Pancreas (tissue), 10 donors: ENCODE measurements at places on chromosomes 3 and 15. TPM values are rescaled to one million over a fixed set of nuclear protein-coding genes. Genes with fewer than 3 reads are reported as not detected.

CDHR4 gene
- polyA plus RNA-seq, result not detected

TBL1XR1 gene
- 14.1 TPM for polyA plus RNA-seq

CAPN3 gene
- polyA plus RNA-seq, result 35.8 TPM

GABRB3 gene
- 1.3 TPM for polyA plus RNA-seq

SMCO1 gene
- polyA plus RNA-seq, result not detected

SGO1 gene
- 0.09 TPM for polyA plus RNA-seq

LMAN1L gene
- not detected for polyA plus RNA-seq

CDCP1 gene
- 3.4 TPM for polyA plus RNA-seq

GRK7 gene
- 0.05 TPM for polyA plus RNA-seq

MON1A gene
- 7.5 TPM for polyA plus RNA-seq

GOLGA6A gene
- polyA plus RNA-seq, result not detected

GRCh38 chr3:30012941-30013543 is 593.4 kb upstream of the TGFBR2 start:
- peak; percentile 60 for DNase-seq

- DNase-seq, result no peak
Observed at GRCh38 chr3:60055765-60056164, 1005.9 kb upstream of the CFAP20DC start.

- no peak for DNase-seq
Observed at GRCh38 chr3:57582474-57583168, 14.5 kb downstream of the ARF4 start.

GRCh38 chr3:30708472-30708871 is 102.1 kb downstream of the TGFBR2 start:
- DNase-seq, result no peak

DNA sequence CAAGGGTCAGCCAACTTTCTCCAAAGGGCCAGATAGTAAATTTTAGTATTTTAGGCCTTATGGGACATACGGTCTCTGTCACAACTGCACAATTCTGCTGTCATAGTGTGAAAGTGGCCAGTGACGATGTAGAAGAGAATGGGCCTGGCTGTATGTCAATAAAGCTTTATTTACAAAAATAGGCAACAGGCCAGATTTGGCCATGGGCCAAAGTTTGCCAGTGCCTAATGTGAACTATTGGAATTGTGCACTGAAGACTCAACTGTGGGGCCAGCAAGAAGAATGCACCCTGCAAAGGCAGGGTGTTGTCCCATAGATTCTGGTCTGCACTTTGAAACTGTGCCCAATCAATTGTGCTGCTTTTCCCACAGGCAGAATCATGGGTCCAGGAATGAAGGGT is 69.4 kb upstream of the PRR23E start:
- no peak for DNase-seq

- DNase-seq, result no peak
Observed at GRCh38 chr3:113832477-113833164, 6.0 kb upstream of the GRAMD1C start.

DNA sequence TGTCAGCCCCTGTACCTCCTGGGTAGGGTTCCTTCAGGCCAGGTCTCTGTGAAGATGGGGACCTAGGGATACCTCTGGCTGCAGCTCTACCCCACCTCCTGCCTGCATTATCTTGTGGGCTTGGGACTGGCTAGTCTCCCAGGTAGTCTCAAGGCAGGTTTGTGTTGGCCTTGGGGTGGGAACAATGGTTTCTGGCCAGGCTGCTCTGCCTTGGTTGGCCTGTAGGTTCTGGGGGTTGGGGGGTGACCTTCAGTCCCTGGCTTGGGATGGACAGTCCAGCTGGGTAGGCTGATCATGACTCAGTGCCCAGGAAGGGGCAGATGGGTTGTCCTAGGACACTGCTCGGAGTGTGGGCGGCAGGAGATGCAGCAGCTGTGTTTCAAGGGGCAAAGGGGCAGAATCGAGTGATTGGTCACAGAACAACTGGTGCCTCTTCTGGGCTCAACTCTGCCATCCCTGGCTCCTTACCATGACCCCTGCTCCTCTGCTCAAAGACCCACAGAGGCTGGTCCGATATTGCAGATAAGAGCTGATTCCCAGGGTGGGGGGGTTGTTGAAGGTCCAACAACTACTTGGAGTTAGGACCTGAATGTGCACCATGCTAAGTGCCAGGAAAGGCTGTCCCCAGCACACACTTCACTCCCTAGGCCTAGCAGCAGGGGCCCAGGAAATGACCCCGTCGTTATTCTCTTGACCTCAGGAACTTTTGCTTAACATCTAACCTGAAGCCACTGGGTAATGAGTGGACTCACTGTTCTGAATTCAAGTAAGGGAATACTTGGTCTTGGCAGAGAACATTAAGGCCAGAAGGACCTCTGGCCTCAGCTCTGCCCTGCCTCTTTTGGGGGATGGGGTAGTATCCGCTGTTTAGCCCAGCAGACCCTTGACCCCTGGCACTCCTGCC is 18.1 kb upstream of the BSN start:
- no peak for DNase-seq

GRCh38 chr15:58704155-58704865 is 45.2 kb downstream of the ADAM10 start:
- no peak for DNase-seq

GRCh38 chr3:98561727-98562521 is 30.1 kb downstream of the GPR15 start:
- DNase-seq, result no peak

DNA sequence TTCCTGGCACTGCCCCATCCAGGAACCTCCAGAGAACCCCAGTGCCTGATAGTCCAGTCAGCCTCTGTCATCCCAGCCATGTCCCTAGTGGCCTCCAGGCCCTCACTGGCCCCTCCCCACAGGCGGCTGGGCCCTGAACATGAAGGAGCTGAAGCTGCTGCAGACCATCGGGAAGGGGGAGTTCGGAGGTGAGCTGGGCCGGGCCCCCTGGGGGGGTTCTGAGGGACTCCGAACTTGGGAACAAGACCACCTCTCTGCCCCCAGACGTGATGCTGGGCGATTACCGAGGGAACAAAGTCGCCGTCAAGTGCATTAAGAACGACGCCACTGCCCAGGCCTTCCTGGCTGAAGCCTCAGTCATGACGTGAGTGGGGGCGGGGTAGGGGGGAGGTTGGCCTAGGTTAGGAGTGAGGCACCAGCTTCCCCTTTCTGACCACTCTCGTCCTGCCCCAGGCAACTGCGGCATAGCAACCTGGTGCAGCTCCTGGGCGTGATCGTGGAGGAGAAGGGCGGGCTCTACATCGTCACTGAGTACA is 12.0 kb upstream of the LMAN1L start:
- DNase-seq, result no peak

DNA sequence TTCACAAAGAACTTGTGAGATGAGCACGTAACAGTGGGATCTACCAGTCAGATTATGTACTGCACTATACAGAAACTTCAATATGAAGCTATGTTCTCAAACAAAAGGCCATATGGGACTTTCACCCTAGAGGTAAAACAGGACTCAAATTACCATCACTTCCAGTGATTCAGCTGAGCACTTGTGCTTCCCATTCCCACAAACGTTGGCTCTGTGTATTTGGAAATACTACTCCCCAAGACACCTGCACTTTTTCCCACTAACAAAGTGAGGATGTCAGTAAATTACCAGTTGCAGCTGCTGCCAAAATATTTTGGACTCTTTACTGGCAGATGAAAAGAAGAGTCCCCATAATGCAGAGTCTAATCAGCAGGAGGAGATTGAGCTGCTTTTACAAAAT is 1570.1 kb downstream of the SI start:
- DNase-seq, result no peak

GRCh38 chr15:62087671-62088352 is 21.0 kb downstream of the C2CD4A start:
- no peak for DNase-seq

- DNase-seq, result no peak
Observed at GRCh38 chr3:15796771-15797641, 773 bp downstream of the ANKRD28 start.

GRCh38 chr3:189714991-189715961 is 84.1 kb downstream of the TP63 start:
- no peak for DNase-seq

GRCh38 chr3:72445827-72446217 is 402.4 kb downstream of the SHQ1 start:
- no peak for DNase-seq

- no peak for DNase-seq
Observed at GRCh38 chr15:41017066-41017735, 63.9 kb downstream of the CHAC1 start.

DNA sequence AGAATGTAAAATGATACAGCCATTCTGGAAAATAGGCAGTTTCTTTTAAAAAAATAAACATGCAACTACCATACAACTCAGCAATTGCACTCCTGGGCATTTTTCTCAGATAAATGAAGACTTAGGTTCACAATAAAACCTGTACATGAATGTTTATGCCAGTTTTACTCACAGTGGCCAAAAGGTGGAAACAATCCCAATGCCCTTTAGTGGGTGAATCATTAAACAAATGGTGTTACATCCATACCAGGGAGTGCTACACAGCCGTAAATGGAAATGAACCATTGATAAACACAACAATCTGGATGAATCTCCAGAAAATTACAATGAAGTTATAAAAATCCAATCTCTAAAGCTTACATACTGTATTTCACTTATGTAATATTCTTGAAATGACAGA is 140.3 kb downstream of the ADAMTSL3 start:
- DNase-seq, result no peak

DNA sequence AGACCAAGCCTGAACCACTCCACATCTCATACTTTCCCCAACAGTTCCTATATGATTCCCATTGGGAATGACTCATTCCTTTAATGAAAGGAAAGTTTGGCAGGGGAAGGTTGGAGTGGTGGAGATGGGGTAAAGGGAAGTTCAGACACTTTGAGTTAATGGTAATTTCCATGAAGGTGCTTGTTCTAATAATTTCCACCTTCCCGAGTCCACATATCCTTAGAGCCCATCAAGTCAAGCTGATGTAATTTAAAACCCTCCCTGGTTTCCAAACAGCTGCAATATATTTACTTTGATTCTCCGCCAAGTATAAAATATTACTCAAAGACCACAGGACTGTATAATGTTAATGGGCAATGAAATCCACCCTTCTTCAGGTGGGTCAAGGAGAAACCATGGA is 95.0 kb upstream of the GALNT15 start:
- DNase-seq, result no peak

GRCh38 chr15:91926908-91927270 is 73.4 kb downstream of the SLCO3A1 start:
- DNase-seq, result no peak

GRCh38 chr15:64921711-64922110 is 10.0 kb downstream of the ANKDD1A start:
- no peak for DNase-seq
